H1 (cell line): ENCODE measurements at places on chromosomes 12 and 14. TPM values are rescaled to one million over a fixed set of nuclear protein-coding genes. Genes with fewer than 3 reads are reported as not detected.

Gene PIWIL1
- polyA plus RNA-seq: 0.02 TPM in 1 of 2 replicates, not detected in the other

Gene KLHL42
- 13.6 and 20.6 TPM in 2 replicates for polyA plus RNA-seq

Gene TMEM106C
- 35.7 and 45.3 TPM in 2 replicates for polyA plus RNA-seq

- H3K27ac ChIP-seq: no peak overlapping the region
- H3K27me3 ChIP-seq: no peaks in the 10 kb centered on the region
- peak; percentile 77 for DNase-seq
- H3K4me1 ChIP-seq: 0 out of 2 replicates have a peak, but pooled peaks cover 2% of the 10 kb centered on the region
- no peaks in the 10 kb centered on the region for H3K36me3 ChIP-seq
- no peak overlapping the region for H3K4me3 ChIP-seq
Measured at GRCh38 chr12:51262758-51263177, 7.4 kb downstream of the SMAGP start.

DNA sequence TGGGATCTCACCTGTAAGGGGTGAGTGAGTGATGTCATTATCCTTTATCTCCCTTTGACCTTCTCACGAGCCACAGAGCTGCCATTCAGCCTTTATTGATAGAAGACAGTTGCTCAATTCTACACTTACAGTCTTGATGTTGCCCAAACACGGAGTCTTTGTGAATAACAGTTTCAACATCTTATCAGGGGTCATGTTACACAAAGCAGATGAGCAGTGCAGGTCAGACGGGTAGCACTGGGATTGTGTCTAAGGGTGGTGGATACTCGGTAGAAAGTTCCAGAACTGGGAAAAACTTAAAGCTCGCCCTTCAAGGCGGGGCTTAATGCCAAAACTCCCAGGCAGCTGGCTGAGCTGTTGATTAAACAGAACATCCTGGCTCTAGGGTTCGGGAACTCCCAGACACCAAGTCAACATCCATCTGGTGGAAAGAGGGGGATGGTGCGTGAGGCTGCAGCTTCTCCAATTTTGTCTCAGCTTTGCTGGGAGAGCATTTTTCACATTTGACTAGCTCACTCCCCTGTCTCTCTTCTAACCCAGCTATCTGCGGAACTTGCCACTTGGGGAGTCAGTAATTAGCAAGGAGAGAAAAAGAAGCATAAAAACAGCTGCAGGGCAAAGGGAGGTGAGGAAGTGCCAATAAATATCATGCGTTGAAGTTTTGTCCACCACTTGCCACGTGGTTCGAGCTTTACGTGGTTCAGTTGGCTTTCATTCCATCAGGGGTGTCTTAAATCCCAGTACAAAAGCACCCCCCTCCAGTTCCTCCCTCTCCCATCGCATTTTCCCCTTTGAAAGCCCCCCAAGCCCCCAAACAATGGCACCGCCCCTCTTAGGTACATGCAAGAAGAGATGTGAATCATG is 31.0 kb downstream of the FOXN4 start:
- H3K27ac ChIP-seq: no peak overlapping the region
- H3K4me1 ChIP-seq: peaks cover 6% of the 10 kb centered on the region; the same call in 1 of the 2 replicates
- H3K4me3 ChIP-seq: no peak overlapping the region
- DNase-seq: no peak
- H3K27me3 ChIP-seq: no peaks in the 10 kb centered on the region

DNA sequence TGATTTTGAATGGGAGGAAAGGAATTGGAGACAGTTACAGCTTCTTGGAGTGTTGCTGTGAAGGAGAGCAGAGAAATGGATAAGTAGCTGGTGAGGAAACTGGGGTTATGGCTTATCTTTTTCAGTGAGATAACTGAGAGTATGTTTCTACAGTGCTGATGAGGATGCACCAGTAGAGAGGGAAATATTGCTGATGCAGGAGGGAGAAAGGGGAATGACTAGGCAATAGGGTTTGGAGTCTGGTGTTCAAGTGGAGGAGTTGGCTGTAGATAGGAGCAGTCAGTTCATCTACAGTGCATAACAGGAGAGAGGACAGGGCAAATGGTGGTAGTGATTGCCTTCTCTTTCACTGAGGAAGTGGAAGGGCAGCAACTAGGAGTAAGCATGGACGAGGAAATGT is 33.0 kb downstream of the SPATS2 start:
- no peaks in the 10 kb centered on the region for H3K27me3 ChIP-seq
- H3K36me3 ChIP-seq: no peaks in the 10 kb centered on the region
- H3K4me3 ChIP-seq: no peak overlapping the region
- no peak for DNase-seq

DNA sequence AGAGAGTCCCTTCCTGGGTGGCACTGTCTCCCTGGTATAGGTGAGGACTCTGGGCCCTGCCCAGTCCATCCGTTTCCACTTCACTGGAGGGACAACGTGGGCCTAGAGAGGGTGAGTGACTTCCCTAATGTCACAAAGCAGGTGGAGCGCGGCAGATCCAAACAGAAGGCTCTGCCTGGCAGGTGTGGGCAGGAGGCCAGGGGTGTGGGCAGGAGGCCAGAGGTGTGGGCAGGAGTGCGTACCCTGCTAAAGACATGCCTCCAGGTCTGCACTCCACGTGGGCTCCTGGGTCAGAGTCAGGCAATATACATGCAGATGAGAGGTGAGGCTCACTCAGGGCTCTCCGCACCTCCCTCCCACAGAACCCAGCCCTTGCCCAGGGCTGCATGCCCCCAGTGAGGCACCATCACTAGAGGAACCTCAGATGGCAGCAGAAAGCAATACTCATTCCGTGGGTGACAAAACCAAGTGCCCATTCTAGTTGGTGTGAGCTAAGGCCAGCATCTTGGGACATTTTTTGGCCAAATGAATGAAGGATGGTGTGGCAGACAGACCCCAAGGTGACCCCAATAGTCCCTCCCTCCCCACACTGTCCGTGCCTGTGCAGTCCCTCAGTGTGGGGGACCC is 271.6 kb upstream of the RTL1 start:
- no peaks in the 10 kb centered on the region for H3K4me1 ChIP-seq
- no peaks in the 10 kb centered on the region for H3K27me3 ChIP-seq
- H3K27ac ChIP-seq: no peak overlapping the region
- no peak for DNase-seq
- no peaks in the 10 kb centered on the region for H3K36me3 ChIP-seq

DNA sequence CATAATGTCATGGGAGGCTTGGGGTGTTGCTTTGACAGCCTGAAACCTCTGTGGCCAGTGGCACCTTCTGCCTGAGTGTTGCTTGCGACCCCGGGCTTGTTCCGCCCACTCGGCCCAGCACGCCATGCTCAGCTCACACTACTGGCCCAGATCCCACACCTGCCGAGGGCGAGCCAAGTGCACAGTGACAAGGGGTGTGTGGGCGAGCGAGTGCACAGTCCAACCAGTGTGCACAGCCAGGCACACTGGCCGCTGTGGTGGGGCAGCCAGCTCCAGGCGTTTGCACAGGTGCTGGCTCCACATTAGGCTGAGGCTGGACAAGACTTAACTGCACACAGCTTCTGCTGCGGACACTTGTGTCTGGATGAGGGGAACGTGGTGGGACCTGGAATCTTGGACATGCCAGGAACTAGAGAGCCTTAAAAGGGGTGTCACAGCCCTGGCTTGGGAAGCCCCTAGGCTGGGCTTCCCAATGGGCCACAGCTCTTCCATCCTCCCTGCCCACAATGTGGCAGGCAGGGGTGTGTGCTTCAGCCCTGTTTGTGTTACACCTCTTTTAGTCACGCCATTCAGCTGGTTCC is 609.2 kb upstream of the FOXG1 start:
- H3K27me3 ChIP-seq: no peaks in the 10 kb centered on the region
- DNase-seq: no peak
- no peak overlapping the region for H3K27ac ChIP-seq
- no peak overlapping the region for H3K4me3 ChIP-seq
- H3K4me1 ChIP-seq: no peaks in the 10 kb centered on the region; the same call in 1 of the 2 replicates
- no peaks in the 10 kb centered on the region for H3K36me3 ChIP-seq
